Germinal center (tissue), 1 donor: ENCODE measurements at places on chromosomes 1 and 21.

DNA sequence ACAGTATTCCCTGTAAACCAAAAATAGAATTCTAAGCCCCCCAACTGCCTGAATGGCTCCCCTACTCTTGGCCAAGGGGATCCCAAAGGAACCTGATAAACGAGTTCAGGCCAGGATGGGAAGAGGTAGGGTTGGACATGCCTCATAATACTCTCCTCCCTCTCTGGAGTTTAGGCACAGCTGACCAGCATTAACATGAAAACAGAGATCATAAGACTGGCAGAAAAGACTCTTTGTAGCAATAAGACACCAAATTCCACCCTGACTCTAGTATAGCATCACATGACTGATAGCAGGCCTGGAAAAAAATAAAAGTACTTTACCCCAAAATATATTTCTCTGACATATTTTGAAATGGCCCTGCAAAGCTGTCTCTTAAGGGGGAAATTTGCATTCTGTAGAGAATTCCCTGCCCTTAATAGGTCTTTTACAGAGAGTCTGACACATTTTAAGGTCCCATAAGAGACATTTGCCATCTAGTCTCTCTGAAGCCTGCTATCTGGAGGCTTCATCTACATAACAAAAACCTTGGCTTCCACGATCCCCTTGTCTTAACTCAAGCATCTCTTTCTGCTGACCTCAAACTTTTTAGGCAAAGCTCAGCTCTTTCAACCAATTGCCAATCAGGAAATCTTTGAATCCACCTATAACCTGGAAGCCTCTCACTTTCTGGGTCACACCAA, 55.9 kb downstream of the SIK1 start:
- DNase-seq = no peak

- no peak for DNase-seq
Measured at GRCh38 chr1:165666152-165666825, 32.1 kb downstream of the ALDH9A1 start.

DNA sequence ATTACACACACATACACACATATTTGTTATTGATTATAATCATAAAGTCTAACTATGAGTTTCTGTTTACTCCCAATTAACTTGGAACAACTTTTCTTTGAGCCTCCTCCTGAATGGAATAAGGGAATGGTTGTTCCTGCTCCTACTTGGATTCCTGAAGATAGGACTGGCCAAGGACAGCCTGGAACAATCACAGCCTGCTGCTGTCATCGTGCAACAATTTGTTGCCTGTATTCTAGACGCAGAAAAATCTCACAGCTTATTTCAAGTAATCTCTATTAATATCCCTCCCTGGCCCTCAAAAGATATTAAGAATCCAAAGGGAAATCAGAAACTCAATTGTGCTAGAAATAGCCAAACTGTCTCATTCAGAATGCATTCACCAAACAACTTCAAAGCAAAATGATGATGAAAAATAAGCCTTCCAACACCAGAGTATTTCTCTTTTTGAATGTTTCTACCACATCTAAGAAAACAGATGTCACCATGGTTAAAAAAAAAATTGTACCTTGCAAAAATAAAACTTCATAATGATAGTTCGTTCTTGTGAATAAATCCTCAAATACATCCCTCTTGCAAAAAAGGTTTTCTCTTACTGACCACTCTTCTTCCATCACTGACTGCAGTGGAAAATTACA, 30.9 kb downstream of the RCAN1 start:
- no peak for DNase-seq

- no peak for DNase-seq
Measured at GRCh38 chr1:48026275-48026674, 29.1 kb upstream of the TRABD2B start.

DNA sequence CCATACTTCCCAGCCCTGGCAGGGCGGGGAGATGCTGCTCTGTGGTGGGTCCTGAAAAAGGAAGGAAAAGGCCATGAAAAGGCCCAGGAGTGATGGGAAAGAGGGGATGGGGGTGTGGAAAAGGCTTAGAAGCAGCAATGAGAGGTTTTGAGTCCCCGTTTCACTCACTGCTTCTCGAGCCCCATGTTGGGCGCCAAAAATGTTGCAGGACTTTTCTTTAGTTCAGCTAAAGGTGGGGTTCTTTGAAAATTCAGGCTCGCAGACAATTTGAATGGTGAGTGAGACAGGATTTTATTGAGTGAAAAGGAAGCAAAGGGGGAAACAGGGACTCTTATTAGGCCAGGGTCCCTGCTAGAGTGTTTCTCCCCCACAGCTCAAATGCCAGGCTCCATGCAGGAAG, 93.1 kb downstream of the MRPS6 start:
- DNase-seq = no peak
